Left colon (tissue), 2 donors: ENCODE measurements at places on chromosomes 11 and 22. TPM values are rescaled to one million over a fixed set of nuclear protein-coding genes. Genes with fewer than 3 reads are reported as not detected.

The TRIM29 gene
- 6.1 TPM for total RNA-seq

- DNase-seq, result no peak
These were observed 27.9 kb upstream of the LRRC32 start for GRCh38 chr11:76698321-76699043.

GRCh38 chr22:28674121-28674563 lies 5.5 kb downstream of the TTC28 start:
- DNase-seq, result no peak

DNA sequence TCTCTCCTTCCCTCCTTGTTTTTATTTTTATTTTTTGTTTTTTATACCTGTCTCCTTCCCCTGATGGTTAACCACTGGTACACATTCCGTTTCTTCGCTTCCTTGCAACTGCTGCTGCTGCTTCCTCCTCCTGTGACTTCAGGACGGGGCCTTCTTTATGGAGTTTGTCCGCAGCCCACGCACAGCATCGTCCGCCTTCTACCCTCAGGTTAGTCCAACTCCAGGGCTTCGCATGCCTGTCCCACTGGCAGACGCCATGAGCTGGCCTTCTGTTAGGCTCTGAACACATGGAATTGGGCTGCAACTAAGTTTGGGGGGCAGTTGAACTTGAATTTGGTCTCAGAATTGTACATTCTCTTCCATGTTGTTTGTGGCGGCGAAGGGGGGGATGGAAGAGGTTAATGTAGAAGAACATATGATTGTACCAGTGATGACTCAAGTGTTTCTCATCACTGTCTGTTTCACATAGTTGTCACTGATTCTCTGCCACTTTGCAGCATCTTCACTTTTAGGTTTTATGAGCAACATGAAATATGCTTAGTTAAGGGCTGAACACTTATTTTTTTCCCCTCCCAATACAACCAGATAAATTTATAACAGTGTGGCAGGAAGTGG lies 83.0 kb upstream of the YWHAH start:
- no peak for DNase-seq

- DNase-seq, result no peak
These were observed 220.9 kb downstream of the BRD1 start for GRCh38 chr22:49606562-49607290.

DNA sequence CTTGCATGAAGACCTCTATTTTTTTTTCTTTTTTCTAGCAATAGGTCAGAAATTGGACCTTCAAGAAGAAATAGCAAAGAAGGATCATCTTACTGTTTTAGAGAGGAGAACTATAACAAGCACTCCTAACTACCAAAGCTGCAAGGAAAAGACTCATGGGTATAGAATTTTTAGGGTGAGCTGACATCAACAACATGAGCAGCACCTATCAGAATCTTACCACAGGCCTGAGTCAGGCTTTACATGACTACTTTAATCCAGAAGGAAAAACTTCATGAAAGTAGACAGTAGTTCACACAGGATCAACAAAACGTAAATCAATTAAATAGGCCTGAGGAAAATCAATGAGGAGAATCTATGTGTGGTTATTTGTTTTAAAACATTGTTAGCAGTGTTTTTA lies 130.5 kb downstream of the FAM76B start:
- DNase-seq, result no peak

DNA sequence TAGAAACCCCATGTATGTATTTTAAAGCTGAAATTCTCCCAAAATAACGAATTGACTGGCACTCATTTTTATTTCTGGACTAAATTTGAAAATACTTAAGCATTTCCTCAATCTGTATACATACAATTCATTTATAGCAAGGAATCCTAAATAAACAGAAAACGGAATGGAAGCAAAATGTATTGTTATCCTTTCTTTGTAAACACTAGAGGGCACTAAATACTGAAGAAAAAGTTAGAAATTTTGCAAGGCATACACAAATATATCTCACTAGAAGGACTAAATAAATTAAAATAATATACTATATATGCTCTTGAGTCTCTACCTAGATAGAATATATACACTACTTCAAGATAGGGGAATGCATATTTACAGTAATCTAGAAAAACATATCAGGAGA lies 23.1 kb upstream of the ANO5 start:
- no peak for DNase-seq

- DNase-seq, result no peak
These were observed 28.8 kb upstream of the EXPH5 start for GRCh38 chr11:108622341-108622740.

DNA sequence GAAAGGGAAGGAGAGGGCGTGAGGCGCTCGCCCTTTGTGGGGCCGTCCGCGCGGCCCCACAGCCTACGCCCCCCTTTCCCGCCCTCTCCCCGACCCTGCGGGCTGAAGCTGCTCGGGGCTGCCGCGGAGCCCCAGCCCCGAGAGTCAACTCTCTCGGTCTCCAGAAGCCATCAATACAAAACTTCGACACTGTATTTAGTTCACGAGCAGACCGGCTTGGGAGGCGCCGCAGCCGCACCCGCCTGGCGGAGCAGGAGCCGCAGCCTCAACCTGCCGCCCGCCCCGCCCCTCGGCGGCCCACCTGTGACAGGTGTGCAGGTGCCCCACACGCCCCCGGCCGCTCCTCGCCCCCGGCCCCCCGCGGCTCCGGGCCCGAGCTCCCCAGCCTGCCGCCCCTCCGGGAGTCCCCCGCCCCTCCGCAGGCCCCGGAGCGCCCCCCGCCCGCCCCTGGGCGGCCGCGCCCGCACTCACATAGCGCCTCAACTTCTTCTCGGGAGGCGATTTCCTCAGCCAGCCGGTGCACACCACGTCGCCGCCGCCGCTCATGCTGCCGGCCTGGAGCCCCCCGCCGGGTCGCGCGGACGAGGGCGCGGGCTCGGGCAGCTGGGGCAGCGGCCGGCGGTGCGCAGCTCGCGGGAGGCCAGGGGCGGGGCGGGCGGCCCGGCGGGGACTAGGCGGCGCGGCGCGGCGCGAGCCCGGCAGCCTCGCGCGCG lies at the start of gene GAB2:
GAB2 (minus strand) TSS at position 646 of the 713 bp plus-strand sequence; CDS start at position 546, 100 bp downstream.
- peak; percentile 42 for DNase-seq

DNA sequence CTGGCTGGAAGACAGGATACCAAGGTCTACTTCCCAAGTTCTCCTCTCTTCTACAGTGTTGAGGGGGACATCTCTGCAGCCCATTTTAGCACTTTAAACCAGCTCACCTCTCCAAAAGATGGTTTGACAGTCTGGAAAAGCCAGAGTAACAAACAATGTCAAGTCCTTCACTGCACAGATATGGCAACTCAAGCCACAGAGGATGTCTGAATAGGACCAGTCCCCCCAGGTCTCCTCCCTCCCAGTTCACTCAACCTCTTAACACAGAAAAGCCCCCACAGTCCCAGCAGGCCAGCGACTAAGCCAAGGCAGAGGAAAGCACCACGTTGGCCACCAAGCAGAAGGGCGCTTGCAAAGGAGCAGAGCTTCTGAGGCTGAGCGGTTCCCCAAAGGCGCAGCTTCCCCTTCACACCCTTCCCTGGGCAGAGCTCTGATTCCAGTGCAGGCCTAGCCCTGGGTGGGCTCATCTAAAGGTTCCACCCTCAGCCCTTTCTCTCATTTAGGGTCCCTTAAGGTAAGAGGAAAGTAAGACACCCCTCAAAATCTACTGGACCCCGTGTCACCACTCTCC lies 62.7 kb downstream of the PAK1 start:
- peak; percentile 46 for DNase-seq

GRCh38 chr11:78615724-78616123 lies 41.1 kb upstream of the NARS2 start:
- DNase-seq, result no peak

DNA sequence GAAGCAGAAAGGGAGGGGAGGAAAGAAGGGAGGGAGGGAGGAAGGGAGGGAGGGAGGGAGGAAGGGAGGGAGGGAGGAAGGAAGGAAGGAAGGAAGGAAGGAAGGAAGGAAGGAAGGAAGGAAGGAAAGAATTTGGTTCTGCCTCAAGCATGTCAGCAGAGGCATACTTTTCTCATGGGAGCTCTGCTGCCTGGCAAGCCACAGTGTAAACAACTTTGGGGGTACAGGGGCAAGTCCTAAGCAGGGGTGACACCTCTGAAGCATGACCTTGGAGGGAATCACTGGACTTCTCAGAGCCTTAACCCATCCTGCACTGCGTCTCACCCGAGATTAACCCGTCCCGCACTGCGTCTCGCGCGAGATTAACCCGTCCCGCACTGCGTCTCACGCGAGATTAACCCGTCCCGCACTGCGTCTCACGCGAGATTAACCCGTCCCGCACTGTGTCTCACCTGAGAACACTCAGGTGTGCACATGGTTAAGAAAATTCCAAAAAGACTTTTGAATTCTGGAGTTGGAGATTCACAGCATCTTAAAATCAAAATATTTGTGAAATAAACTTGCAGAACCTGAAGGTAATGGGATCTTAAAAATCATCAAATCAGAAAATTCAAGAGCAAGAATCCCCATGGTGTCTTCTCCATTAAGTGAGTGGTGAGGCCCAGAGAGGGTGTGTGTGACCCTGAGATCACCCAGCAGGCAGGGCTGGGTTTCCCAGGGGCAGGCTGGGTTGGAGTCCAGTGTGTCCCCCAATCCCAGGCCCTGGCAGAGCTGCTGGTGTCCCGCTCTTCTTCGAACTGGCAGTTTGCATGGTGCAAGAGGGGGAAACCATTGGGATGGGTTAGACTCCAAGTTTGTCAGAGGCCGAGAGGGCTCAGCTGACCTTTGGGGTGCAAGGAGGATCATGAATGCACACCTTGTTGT lies 190.4 kb downstream of the MN1 start:
- no peak for DNase-seq

GRCh38 chr22:34931026-34931425 lies 134.9 kb upstream of the ISX start:
- no peak for DNase-seq

DNA sequence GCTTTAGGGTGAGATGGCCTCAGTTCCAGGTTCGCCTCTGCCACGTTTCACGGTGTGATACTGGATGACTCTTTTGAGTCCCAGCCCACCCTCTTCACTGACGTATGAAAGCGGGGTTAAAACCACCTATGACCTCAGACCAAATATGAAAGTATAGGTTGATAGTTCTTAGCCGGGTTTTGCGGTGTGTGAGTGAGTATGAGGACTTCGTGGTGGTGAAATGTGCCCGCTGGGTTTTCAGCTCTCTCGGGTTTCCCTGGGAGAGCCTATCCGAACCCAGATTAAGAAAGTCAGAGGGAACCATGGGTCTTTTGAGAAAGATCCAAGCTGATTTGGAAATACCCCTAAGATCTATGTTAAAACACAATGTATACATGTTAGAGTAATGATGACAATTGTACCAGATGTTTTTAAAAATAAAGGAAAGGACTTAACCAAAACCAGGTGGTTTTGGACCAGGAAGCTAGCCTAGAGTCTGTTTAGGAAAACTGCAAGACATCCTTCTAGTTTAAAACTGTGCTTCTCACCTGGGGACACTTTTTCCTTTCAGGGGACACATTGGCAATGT lies 25.8 kb upstream of the ST3GAL4 start:
- no peak for DNase-seq

- DNase-seq, result no peak
These were observed 52.9 kb downstream of the NCAPD3 start for GRCh38 chr11:134170919-134171281.

DNA sequence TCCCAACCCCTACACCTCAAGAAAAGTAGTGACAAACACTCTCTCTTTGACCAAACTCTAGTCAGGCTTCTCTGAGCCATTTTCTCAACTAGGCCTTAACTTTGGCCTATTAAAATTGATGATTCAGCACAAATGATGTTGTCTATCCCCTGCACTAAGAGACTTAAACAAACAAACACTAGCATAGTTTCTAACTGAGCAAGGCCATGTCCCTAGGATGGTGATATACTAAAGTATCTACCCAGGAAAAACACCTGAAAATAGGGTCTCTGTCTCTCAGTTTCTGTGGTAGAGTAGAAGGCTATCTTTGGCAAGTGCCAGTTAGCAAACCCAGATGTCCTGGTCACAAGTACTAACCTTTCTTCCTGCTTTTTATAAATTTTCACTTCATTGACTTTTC lies 219.7 kb upstream of the ANO3 start:
- no peak for DNase-seq

DNA sequence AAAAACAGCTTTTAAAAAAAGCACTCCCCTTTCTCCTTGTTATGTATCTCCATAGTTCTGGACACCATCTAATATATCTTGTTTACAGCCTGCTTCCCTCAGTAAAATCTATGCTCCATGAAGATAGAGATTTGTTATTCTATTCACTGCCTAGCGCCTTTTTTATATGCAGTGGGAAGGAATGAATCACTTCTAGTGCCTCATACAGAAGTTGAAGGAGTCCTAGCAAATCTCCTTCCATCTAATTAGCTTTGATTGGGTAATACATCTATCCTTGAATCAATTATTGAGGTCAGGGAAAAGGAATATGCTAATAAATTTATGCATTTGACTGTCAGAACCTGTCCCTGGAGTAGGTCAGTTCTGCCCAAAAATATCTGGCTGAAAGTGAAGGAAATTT lies 25.8 kb downstream of the SPA17 start:
- DNase-seq, result no peak

- DNase-seq, result no peak
These were observed 16.5 kb downstream of the SGSM1 start for GRCh38 chr22:24822471-24822870.

DNA sequence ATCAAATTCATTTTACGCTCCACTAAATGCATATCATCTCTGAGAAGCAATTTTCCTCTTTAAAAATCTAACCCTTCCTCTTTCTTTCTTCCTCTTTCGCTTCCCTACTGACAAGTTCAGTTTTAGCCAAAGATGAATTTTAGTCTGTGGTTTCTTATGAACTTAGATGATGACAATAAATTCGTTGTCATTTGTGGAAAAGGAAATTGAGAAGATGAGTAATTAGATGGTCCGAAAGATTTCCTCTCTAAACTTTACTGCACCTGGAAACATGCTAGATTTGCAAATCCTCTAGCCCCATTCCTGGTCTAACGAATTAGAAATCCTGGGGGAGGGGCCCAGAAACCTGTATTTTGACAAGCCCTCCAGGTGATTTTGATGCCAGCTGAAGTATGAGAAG lies 855.4 kb upstream of the CHORDC1 start:
- DNase-seq, result no peak
